ENCODE measurements at places on chromosomes 3 and 15.

DNA sequence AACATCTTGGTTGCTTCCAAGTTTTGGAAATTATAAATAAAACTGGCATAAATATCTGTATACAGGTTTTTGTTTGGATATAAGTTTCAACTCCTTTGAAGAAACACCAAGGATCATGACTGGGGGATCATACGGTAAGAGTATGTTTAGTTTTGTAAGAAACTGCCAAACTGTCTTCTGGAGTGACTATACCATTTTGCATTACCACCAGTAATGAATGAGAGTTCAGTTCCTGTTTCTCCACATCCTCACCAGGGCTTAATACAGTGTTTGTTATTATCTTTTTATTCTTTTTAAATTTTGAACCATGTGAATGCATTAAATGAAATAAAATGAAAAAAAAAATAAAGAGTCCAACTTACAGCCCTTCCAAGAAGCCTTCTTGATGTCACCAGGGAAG lies 3.7 kb upstream of the ANKUB1 start:
- DNase-seq = no peak

DNA sequence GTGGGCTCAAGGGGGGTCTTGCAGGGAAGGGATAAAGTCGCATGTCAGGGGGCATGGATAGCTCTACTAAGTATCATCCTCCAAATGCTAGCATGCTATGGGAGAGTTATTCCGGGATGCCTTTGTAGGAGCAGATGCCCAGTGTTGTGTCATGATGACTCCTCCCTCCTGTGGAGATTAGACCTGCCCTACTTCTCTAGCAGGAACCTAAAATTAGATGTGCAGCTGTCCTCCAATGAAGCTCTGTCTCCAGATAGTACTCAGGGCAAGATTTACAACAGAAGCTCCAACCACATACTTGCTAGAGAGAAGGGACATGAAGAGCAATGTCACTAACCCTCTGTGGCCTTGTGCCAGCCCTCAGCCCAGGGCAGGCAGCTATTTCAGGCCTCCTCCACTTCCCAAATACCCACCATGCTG lies 82.5 kb downstream of the AGBL1 start:
- DNase-seq = peak; percentile 8

DNA sequence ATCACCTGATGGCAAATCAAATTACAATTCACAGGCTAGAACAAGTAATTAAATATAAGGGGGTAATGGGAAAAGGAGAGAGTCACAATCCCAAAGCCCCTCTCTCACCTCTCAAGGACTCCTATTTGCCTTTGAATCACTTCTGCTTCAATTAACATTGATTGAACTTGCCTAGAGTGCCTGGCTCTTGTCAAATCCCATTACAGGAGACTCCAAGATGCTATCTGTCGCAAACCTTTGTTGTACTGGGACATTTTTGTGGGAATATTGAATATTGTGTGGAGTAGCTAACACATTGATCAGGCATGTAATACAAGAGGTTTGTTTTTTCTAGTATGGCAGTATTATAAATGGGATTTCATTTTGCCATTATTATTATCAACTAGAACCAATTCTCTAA lies 412.8 kb upstream of the AZI2 start:
- no peak for DNase-seq

DNA sequence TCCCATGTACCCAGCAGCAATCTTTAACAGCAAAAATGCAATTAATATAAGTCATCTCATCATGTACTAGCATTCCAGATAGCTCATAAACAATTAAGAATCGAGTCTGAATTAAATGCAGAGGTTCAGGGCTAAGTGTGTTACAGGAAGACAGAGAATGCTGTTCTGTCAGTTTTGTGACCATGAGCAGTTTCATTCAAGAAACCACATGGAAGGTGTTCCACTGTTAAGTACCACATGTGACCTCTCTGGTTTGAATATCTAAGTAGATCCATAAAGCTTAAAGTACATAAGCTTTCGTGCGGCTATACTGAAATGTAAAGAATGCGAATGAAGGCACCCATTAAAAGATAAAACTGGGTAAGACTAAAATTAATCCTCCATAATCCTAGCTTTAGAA lies 272.3 kb downstream of the IL5RA start:
- no peak for DNase-seq

DNA sequence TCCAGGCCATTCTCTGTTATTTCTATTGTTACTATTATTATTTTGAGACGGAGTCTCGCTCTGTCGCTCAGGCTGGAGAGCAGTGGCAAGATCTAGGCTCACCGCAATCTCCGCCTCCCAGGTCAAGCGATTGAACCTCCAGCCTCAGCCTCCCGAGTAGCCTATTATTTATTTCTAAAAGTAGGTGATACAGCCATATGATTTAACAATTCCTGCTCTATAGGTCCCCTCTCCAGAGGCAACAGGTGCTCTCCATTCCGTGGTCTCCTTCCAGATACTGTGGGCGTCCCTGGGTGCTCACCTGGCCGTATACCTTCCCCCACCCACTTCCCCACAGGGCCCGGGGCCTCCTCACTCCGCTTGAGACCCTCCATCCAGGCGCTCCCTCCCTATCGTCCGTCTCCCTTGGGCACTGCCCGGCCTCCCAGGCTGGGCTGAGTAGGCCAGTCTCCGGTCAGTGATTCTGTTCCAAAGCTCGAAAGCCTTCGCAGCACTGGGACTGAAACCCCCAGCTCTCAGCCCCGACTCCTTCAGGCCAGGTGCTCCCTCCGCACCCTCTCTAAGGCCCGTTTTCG lies 708 bp upstream of the PTPN23 start:
- no peak for DNase-seq

GRCh38 chr3:117228466-117228865 lies 518.9 kb downstream of the TUSC7 start:
- no peak for DNase-seq

DNA sequence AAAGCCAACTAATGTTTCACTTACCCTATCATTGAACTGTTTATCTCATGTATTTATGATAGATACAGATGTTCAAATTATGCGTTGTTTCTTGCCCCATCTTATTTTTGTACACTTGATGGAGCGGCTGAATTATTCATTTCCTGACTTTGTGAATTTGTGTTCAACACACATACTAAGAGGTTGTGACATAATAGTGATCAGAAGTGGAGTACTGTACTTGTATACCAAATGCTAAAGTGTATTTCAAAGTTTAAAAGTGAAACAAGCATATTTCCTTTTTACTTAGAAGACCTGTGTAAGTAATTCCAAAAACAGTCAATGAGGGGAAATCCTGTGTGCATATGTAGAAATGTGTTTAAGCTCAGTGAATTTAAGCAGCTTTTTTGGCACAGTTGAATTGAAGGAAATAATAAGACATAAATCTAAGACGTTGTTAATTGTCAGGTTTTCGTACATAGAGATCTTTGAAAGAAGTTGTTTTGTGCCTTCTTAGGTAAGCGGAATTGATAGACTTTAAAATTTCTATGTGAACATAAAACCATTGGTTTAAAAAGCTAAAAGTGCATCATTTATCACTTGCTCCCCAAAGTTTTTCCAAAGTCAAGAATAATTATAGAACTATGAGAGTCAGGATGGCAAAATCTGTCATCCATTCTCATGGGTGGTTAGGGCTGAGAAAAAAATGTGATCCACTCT lies 1.9 kb downstream of the NFKBIZ start:
- no peak for DNase-seq

DNA sequence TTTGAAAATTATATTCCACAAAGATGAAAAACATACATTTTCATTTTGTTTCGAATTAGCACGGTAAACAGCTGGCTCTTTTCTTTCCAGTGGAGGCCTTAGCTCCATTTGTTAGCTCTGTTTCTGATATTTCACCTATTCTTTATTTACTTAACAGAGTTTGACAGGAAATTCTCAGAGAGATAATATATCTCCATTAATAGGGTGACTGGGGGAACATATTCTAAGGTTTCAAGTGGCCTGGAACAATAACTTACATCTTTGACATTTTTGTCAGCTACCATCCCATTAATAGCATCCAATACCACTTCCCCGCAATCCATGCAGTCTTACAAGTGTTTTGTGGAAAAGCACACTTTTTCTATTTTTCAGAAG lies 577.6 kb upstream of the MDFIC2 start:
- no peak for DNase-seq

- peak; percentile 11 for DNase-seq
These were observed at the start of gene CD80 for GRCh38 chr3:119559441-119559963. TSS of gene CD80 (minus strand) at chr3:119559614. CDS start at chr3:119557728, 1,886 bp downstream.
